ENCODE measurements at places on chromosomes 4 and X. TPM values are rescaled to one million over a fixed set of nuclear protein-coding genes. Genes with fewer than 3 reads are reported as not detected.

DNA sequence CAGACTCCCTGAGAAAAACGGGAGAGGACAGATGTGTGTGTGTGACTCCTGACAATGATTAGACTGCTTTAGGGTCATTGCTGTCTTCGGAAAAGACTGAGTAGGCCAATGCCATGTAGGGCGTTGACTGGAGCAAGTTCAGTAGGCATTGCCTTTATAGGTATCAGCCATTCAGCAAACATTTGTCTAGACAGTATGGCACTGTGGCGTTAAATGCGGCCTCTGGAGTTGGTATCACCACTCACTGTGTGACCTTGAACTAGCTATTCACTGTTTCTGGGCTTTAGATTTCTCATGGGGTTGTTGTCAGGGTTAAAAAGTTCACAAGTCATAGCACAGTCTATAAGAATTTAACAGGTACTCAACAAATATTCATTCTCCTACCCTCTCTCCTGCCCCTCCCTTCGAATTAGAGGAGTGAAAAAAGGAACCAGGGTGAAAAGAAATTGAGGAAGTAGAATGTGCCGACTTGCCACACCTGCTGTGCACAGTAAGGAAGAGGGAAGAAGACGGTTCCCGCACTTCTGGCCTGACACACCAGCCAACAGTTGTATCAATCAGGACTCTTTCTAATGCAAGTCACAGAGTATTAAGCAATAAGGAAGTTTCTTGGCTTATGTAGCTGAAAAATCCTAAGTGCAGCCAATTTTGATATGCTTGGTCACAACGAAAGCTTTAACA, 83.2 kb upstream of the PLAC8 start:
- H3K27ac ChIP-seq: no peak overlapping the region
- H3K4me3 ChIP-seq: no peak overlapping the region
- H3K27me3 ChIP-seq: no peaks in the 10 kb centered on the region
- H3K4me1 ChIP-seq: no peaks in the 10 kb centered on the region

PRRG1 gene
- 8.2 TPM for total RNA-seq

- no peak for DNase-seq
- no peak overlapping the region for H3K27ac ChIP-seq
- H3K27me3 ChIP-seq: no peaks in the 10 kb centered on the region
- peaks cover 13% of the 10 kb centered on the region for H3K4me1 ChIP-seq
- no peak overlapping the region for H3K4me3 ChIP-seq
Observed at GRCh38 chrX:41445171-41445570, 2.0 kb upstream of the NYX start.

DNA sequence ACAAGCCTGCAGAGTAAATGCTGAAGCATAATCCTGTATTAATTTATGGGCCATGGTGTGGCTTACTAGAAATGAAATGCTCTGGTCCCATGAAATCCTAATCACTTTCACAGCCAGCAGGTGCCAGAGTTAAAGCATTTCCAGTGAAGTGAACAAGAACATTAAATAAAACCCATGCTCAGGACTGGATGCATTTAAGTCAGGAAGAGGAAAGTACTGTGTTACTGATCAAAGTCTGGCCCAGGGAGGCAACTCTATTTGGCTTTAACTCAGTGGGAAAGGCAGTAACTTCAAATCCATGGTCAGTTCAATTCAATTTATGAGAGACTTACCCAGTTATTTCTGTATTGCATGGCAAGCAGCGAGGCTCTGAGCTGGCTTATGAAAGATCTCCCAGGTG, 29.2 kb downstream of the AGA start:
- H3K36me3 ChIP-seq: no peaks in the 10 kb centered on the region
- DNase-seq: no peak
- no peak overlapping the region for H3K4me3 ChIP-seq
- no peaks in the 10 kb centered on the region for H3K27me3 ChIP-seq
- H3K27ac ChIP-seq: no peak overlapping the region

GRCh38 chrX:28491941-28492340, 95.3 kb upstream of the IL1RAPL1 start:
- no peaks in the 10 kb centered on the region for H3K27me3 ChIP-seq
- H3K4me1 ChIP-seq: no peaks in the 10 kb centered on the region
- no peak overlapping the region for H3K27ac ChIP-seq
- no peak overlapping the region for H3K4me3 ChIP-seq
- no peaks in the 10 kb centered on the region for H3K36me3 ChIP-seq

DNA sequence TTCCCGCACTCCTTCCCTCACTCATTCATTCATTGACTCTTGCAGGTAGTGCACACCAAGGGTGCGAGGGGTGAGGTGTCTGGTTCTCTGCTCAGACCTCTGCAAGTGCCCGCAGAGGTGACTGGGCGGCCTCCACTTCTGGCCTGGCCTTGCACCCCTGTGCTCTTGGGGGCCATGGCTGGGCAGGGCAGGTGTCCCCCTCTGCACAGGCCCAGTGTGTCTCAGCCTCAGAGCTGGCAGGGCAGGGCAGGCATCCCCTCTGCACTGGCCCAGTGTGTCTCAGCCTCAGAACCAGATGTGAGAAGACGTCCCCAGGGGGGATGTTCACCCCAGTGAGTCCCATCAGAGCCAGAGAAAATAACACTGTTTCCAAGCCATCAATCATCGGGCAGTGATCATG, 16.8 kb downstream of the CPZ start:
- DNase-seq: no peak
- H3K4me1 ChIP-seq: no peaks in the 10 kb centered on the region
- no peak overlapping the region for H3K4me3 ChIP-seq
- no peaks in the 10 kb centered on the region for H3K36me3 ChIP-seq
- H3K27me3 ChIP-seq: peaks cover 6% of the 10 kb centered on the region
- no peak overlapping the region for H3K27ac ChIP-seq

DNA sequence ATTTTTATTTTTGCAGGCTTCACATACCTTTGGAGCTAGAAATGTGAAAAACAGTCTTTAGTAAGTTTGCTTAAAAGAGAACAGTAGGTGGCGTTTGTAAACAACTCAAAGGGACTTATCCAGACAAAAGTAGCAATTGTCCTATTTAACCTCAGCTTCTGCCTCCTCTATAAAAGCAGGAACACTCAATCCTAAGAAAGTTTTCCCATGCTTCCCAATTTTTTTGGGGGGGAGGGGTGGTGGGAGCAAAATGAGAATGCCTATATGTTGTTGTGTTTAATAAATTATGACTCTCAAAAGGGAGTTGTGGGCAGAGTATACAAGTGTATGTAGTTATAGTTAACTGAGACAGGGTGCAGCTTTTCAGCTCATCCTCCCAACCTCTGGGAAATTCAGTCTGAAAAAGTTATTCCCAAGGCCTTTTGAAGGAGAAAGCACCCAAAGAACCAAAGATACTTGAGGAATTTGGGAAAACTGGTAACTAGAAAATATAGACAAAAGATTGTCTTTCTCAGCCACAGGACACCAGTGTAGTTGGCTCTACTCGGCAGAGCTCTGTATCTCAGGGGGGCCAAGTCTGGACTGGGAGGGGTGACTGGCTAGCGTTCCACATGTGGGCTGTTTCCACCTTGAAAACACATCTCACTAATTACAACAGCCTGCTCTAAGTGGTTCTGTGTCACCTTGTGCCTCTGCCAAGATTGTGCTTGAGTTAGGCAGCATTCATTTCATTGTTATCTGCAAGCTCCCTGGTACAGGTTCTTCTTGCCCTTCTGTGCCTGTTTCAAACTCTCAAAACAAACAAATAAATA, 2.8 kb downstream of the SFRP2 start:
- no peaks in the 10 kb centered on the region for H3K36me3 ChIP-seq
- no peak overlapping the region for H3K27ac ChIP-seq
- H3K27me3 ChIP-seq: peaks cover 52% of the 10 kb centered on the region
- DNase-seq: no peak
- peaks cover 57% of the 10 kb centered on the region for H3K4me1 ChIP-seq

HEPH gene
- 41.4 TPM for total RNA-seq

- H3K4me3 ChIP-seq: no peak overlapping the region
- H3K4me1 ChIP-seq: peaks cover 29% of the 10 kb centered on the region
- no peak for DNase-seq
- peaks cover 4% of the 10 kb centered on the region for H3K36me3 ChIP-seq
- H3K27me3 ChIP-seq: no peaks in the 10 kb centered on the region
- no peak overlapping the region for H3K27ac ChIP-seq
Observed at GRCh38 chrX:85992811-85993229, 54.5 kb downstream of the CHM start.

Measured in type B pancreatic cell (in vitro differentiated cells).